ENCODE measurements at places on chromosomes 7 and 10.

GRCh38 chr7:78254726-78255055, 456.1 kb downstream of the PHTF2 start:
- DNase-seq, result no peak

GRCh38 chr10:46273506-46274477, 13.0 kb upstream of the ANTXRL start:
- DNase-seq, result no peak

GRCh38 chr7:31466036-31466435, 47.9 kb upstream of the ITPRID1 start:
- DNase-seq, result no peak

DNA sequence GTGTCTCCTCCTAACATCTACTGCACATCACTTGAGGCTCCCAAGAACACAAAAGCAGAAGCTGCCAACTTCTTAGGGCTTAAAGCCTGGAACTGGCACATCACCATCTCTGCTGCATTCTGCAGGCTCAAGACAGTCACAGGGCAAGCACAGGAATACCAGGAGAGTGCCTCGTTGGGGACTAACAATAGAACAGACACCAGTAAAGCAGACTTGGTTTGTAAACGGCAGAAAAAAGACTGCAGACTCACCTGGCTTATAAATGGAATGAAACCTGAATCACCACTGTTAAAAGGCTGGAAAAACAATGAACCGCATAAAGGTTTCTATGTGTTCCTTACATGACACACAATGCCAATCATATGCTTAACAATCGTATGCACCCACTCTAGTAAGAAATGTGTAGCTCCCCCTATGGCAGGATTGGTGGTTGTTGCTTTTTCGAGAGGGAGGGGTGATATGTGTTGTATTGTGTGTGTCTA, 12.8 kb downstream of the RHEB start:
- DNase-seq, result no peak

- no peak for DNase-seq
Observed at GRCh38 chr7:29019896-29020295, 61.8 kb upstream of the TRIL start.

DNA sequence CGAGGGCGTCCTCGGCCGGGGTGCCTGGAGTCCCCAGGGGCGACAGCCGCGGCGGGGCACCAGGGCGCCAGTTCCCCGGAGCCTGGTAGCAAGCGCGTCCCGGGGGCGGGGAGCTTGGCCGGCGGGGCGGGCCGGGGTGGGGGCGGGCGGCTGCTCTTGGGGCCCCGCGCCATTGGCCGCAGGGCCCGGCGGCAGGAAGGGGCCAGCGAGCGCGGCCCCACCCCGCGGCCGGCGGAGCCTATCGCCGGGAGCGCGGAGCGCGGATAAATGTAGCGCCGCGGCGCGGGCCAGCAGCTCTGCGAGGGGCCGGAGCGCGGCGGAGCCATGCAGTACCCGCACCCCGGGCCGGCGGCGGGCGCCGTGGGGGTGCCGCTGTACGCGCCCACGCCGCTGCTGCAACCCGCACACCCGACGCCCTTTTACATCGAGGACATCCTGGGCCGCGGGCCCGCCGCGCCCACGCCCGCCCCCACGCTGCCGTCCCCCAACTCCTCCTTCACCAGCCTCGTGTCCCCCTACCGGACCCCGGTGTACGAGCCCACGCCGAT, at the start of gene HHEX:
TSS of gene HHEX (plus strand) at position 293 of the 548 bp plus-strand sequence. CDS start at position 325, 32 bp downstream.
- peak; percentile 39 for DNase-seq

- DNase-seq, result no peak
Observed at GRCh38 chr7:82202107-82202506, 241.5 kb downstream of the CACNA2D1 start.

GRCh38 chr10:98431016-98431415, 15.7 kb downstream of the HPS1 start:
- no peak for DNase-seq

DNA sequence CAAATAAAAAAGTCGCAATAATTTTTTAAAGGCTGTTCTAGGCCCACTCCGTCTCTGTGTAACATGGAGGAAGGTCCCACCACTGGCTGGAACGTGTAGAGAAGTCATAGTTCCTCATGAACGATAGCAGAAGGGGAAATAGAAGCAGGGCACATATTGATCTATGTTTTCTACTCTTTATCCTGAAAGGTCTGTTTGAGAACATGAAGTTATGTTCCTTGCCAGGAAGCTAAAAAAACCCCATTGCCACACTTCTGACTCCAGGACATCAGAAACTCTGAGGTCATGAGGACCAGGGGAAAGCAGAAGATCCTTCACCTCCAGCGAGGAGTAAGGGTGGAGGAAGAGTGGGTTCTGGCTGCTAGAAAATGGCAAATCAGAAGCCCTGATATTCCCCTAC, 10.8 kb downstream of the ANKRD22 start:
- no peak for DNase-seq

GRCh38 chr10:114332301-114333192, 71.8 kb downstream of the AFAP1L2 start:
- DNase-seq, result no peak

GRCh38 chr7:28792858-28793257, 165.3 kb downstream of the TRIL start:
- no peak for DNase-seq

GRCh38 chr10:6648894-6649720, 69.0 kb upstream of the PRKCQ start:
- DNase-seq, result no peak

GRCh38 chr10:42623929-42624328, 14.4 kb downstream of the ZNF33B start:
- no peak for DNase-seq

- no peak for DNase-seq
Observed at GRCh38 chr10:105188737-105189462, 547.8 kb downstream of the SORCS3 start.

DNA sequence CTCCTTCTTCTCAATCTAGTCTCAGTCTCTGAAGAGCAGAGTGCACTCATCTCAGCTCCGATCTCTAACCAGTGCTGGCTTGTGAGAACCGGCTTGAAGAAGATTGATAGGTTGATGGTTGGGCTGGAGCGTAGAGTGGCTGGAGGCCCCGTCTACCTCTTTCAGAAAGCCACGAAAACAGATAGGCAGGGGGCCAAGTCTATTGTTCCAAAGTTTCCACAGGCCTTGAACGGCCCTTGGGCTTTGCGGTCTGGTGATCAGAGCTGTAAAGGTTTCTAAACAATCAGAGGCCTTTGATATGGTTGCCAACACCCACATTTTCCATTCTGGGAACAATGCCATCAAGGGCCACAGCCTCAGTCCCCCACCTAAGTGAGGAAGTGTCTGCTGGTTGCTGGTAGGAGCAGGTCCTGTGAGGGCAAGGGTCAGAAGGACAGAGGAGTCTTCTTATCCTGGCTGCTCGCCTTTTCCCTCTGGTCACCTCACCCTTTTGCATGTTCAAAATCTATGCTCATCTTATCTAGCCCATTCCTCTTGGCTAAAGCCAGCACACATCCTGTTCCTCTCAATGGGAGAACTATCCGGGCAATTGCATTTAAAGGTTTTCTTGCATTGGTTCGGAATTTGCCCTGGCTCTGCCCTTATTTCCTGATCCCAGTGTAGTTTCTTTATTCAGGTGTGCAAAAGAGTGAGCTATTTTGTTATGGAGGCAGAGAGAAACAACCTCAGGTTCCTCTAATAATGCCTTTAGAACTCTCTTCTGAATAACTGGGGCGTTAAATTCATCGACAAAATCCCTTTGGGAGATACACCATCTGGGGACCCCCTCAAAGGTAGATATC, 70.3 kb upstream of the KMT2E start:
- peak; percentile 42 for DNase-seq

GRCh38 chr7:157499121-157499834, 162.5 kb downstream of the DNAJB6 start:
- DNase-seq, result no peak

DNA sequence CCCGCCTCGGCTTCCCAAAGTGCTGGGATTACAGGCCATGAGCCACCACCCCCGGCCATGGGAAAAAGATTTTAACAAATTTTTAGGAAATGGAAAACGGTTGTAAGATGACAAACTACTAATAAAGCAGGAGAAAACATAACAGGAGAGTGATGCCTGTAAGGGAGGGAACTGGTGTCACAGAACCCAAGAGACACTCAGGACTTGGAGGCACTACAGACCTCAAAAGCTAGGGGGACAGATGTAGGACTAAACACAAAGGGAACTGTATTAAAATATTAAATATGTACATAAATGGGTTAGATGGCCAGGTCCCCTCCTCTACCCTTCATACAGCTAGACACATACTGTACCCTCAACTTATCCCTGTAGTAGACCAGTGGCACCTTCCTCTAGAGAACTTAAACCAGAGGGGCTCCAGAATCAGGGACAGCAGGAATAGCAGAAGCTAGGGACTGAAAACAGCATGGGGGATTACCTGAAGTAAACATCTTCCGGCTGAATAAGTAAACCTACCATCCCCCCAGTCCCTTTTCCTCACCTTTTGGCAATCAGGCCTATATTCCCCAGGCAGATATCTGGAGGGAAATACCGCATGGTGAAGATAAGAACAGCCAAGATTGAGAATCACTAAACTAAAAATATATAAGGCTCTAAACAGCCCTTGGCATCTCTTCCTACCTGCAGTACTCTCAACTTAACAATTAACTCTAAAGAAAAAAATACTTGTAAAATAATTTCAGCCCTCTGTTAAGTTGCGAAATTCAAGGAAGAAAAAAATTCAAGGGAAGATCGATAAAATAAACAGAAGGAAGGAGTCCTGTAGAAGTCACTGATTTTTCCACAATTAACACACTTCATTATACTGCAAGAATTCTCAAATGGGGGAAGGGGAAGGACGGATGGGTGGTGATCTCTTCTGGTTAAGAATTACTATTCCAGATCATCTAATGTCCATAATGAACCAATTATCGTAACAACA, 15.5 kb downstream of the TM9SF3 start:
- DNase-seq, result no peak

DNA sequence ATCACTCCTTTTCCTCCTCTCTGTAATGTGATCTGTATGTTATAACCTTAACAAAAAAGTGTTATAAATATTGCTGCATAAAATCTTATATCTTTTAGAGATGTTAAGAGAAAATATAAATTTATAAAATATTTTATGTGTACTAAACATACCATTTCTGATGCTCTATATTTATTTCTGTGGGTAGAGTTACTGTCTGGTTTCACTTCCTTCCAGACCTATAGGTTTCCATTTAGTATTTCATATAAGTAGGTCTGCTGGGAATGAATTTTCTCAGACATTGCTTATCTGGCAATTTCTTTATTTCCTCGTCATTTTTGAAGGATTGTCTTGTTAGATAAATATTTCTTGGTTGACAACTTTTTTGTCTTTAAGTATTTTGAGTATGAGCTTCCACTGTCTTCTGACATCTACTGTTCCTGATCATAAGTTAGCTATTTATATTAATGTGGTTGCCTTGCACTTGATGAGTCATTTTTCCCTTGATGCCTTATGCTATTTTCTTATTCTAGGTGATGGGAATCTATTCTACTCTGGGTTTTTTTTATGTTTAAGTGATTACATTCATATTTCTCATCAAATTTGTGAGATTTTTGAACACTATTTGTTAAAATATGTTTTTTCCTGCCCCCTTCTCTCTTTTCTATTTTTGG, 11.2 kb upstream of the THSD7A start:
- no peak for DNase-seq

GRCh38 chr7:100627238-100627549, 14.2 kb downstream of the TFR2 start:
- DNase-seq, result no peak

- DNase-seq, result no peak
Observed at GRCh38 chr7:139232904-139233303, 1.9 kb downstream of the UBN2 start.

- no peak for DNase-seq
Observed at GRCh38 chr7:128878226-128879105, 15.8 kb downstream of the ATP6V1F start.

DNA sequence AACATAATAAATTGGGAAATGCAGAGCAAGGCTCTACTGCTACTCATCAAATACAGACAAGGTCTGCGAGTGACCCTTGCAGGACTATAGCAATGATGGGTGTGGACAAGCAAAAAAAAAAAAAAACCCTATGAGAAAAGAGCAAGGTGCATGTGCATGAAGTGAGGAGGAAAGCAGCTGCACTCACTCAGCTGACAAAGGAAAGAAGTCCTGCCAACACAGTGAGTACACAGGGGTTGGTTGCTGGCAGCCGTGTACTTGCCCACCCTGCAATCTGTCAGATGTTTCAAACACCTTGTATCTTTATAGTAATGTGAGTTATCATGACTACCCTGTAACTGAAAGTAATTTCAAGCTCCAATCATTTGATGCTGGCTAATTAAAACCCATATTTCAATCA, 20.5 kb downstream of the CHCHD3 start:
- DNase-seq, result no peak

DNA sequence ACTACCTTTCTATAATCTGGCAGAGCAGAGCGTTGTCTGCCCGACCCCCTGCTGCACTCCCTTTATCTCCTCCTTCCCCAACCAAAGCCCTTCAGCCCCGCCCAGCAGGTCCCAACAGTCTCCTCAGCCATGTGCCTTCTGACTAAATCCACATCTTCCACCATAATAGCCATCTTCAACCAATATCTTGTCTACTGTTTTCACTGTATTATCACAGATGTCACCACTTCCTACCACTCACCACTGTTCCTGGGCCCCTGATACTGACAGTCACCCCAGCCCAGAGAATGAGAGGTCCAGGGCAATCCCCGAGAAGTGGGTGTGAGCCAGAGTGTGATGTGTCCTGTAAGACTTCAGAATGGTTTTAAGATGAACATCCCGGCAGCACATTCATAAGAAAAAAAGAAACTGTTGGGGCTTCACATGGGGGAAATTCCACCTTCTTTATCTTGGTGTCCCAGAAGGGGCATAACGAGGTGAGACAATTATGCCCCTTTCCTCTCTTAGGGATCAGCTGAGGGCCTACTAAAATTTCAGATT, 25.3 kb downstream of the CCDC6 start:
- peak; percentile 39 for DNase-seq

GRCh38 chr10:17910125-17910789, 41.5 kb upstream of the SLC39A12 start:
- no peak for DNase-seq

DNA sequence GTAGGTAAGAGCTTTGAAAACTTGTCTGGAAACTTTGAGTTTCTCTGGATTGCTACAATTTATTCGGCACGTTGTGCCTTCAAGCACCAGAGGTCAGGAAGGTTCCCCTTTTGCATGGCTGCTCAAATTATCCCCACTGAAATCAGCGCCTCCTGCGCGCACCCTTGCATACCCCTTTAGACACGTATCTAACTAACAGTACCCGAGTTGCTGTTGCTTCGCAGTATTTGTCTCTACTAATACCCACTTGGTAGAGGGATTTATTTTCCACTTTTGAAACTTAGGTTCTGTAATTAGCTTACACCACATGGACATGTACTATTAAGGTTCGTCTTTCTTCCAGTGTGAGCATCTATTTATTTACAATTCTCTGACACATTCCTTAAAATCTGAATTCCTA, 1.6 kb downstream of the MEOX2 start:
- DNase-seq, result no peak

GRCh38 chr7:81691199-81691821, 78.5 kb downstream of the HGF start:
- DNase-seq, result no peak

DNA sequence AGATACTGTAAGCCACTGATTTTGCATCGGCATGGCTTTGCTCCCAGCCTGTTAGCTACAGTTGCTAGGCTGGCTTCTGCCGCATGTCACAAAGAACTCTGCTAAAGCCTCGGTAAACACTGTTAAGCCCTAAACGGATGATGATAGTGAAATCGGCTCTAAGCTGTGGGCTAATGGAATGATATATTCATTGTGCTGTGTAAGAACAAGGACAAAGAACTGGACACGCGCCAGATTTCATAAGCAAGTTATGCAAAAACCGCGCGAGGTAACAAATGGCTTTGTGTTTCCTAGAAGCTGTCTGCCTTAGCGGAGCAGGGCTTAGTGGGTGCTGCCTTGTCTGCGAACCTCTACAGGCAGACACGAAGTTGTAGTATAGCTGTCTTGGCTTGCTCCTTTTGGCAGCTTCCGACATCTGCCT, 331.3 kb upstream of the COBL start:
- DNase-seq, result no peak

Measured in activated CD8-positive, alpha-beta memory T cell treated with anti-CD3 and anti-CD28 coated beads, Interleukin-2, amount 50 U/mL, for 4 hours (primary cell).